ENCODE measurements at places on chromosomes 7 and 10. TPM values are rescaled to one million over a fixed set of nuclear protein-coding genes. Genes with fewer than 3 reads are reported as not detected.

Gene FBXO24
- total RNA-seq, result 0.31 TPM

Gene ANKRD30A
- total RNA-seq, result 0.32 TPM

Gene GRB10
- 45.6 TPM for total RNA-seq

Gene KLF14
- total RNA-seq, result not detected

Gene SLC26A3
- total RNA-seq, result not detected

Gene PIP
- total RNA-seq, result not detected

Gene PILRA
- total RNA-seq, result 3.7 TPM

Gene PKD2L1
- total RNA-seq, result 0.44 TPM

Gene NUTM2E
- not detected for total RNA-seq

Gene GIMAP7
- 25.0 TPM for total RNA-seq

Gene RP9
- 15.2 TPM for total RNA-seq

Gene CCDC7
- total RNA-seq, result 25.7 TPM

Gene MYOZ1
- 13.1 TPM for total RNA-seq

Gene VAX1
- total RNA-seq, result not detected

Gene CUZD1
- total RNA-seq, result 0.32 TPM

Gene ADCY1
- 5.7 TPM for total RNA-seq

Gene CEP41
- total RNA-seq, result 7.0 TPM

Gene DAGLB
- total RNA-seq, result 8.6 TPM

Gene GPR15LG
- total RNA-seq, result not detected

Gene NKX1-2
- not detected for total RNA-seq

Gene NUDT1
- total RNA-seq, result 15.8 TPM

Data from left cardiac atrium (tissue), 4 donors.